ENCODE measurements at places on chromosomes 6 and 20. TPM values are rescaled to one million over a fixed set of nuclear protein-coding genes. Genes with fewer than 3 reads are reported as not detected.

ARMH2 gene
- not detected for total RNA-seq

DEFB128 gene
- not detected for total RNA-seq

ADGRG6 gene
- 52.9 TPM for total RNA-seq

HECA gene
- total RNA-seq = 99.5 TPM

HDGFL1 gene
- total RNA-seq = not detected

SULF2 gene
- total RNA-seq = 83.0 TPM

RFX6 gene
- total RNA-seq = not detected

TFAP2D gene
- total RNA-seq = not detected

SLC16A10 gene
- 50.4 TPM for total RNA-seq

SIRPD gene
- total RNA-seq = not detected

HLA-DPA1 gene
- 57.1 TPM for total RNA-seq

EDN3 gene
- 0.38 TPM for total RNA-seq

MROH8 gene
- 2.2 TPM for total RNA-seq

TMC2 gene
- total RNA-seq = not detected

HRH3 gene
- total RNA-seq = not detected

PCMT1 gene
- 93.5 TPM for total RNA-seq

GRM1 gene
- 0.10 TPM for total RNA-seq

OR2H2 gene
- total RNA-seq = not detected

TGM3 gene
- total RNA-seq = 64.1 TPM

DEFB114 gene
- total RNA-seq = not detected
